ENCODE measurements at places on chromosomes 5 and 9.

GRCh38 chr9:76897804-76898525, 7.9 kb downstream of the PRUNE2 start:
- DNase-seq = no peak

DNA sequence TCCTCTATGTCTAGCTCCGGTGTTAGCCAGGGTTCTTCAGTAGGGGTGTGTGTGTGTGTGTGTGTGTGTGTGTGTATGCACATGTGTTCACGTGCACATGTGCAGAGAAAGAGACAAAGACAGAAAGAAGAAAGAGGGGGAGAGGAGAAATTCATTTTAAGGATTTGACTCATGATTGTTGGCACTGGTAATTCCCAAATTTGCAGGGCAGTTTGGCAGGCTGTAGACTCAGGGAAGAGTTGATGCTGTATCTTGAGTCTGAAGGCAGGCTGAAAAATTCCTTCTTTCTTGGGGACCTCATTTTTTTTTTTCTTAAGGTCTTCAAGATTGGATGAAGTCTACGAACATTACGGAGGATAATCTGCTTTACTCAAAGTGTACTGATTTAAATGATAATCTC, 335.7 kb downstream of the NSG2 start:
- DNase-seq = no peak

DNA sequence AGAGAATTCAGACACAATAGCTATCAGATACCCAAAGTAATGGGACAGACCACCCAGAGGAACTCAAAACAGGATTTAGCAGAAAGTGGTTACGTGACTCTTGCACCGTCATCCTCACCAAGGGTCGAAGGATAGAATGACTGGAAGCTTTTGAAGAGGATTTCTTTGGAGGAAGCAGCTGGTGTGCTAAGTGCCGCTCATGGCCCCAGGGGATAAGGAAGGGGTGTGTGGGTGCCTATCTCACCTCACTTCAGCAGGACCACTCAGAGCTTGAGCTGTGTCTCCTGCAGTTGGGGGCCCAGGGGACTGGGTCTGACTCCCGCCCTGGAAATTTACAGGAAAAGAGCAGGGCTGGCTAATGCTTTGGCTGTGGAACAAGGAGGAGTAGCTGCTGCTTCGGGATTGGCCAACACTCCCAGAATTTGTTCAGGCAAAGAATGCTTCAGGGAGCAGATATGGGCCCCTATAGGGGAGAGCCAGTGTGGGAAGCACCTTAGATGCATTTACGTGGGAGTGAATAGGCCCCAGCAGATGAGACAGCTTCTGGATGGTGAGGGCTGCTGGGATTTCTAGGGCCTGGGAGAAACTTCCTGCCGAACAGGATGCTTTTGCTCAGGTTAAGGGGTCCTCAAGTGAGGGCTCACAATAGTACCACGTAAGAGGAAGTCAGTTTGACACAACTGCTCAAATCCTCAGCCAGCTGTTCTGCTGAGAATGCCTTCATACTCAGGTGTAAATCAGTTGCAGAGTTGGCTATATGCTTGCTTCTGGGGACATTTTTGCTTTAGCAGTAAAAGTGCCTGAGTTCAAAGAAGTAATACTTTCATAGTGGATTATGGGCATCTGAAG, 29.1 kb upstream of the TOMM5 start:
- no peak for DNase-seq

DNA sequence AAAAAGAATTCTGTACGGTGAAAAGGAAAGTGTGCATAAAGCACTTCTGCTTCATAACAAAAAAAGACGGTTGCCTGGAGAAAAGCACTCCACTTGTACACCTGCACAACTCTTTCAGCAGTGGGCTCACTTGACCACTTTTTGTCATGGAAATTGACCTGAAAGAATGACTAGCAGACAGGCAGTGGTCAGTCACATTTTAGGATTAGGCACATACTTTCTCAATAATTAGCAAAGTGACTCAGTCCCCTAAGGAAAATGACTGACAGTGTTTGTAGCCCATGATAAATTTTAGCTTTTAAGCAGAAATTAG, 169.3 kb downstream of the FANCC start:
- no peak for DNase-seq

GRCh38 chr9:108934323-108934893, at the start of gene ABITRAM:
TSS of gene ABITRAM (plus strand) at chr9:108934400. CDS start at chr9:108934487, 87 bp downstream.
- peak; percentile 50 for DNase-seq

- no peak for DNase-seq
Measured at GRCh38 chr5:1555011-1555807, 31.4 kb upstream of the LPCAT1 start.

- DNase-seq = no peak
Measured at GRCh38 chr9:2229109-2229721, 214.1 kb downstream of the SMARCA2 start.

- DNase-seq = no peak
Measured at GRCh38 chr5:103755974-103756373, 193.4 kb upstream of the NUDT12 start.

DNA sequence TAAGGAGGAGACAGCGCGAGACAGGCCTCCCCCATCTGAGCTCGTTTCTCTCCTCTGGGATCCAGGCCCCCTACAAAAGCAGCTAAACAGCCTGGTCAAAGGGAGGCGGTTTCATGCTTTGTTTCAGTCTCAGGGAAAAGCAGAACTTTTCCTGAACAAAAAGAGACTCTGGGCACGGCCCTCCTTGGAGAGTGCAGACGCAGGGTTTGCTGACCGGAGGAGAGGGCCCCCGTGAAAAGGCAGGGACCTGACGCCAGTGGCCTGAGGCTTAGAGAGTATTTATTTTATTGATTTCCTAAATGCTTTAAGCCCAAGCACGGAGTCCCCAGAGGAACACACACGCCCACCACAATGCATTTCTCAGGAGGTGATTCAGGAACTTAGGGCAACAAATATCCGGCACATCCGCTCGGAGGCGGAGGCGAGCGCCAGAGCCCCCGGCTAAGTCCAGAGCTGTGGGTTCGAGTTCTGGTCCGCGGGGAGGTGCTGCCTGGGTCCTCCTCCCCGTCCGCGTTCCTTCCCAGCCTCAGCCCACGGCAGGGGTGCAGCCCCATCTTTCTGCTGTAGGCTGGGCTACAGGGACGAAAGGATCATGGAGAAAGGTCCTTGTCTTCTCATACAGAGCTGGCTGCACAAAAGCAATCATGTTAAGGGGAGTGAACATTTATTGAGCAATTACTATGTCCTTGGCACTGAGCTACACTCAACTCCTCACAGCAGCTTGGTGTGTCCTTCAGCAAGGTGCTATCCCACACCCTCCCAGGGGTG, 40.0 kb downstream of the PTGES start:
- DNase-seq = no peak

GRCh38 chr9:128001779-128002298, 21.1 kb upstream of the EEIG1 start:
- peak; percentile 60 for DNase-seq

- DNase-seq = no peak
Measured at GRCh38 chr9:97850746-97851445, 2.1 kb upstream of the FOXE1 start.

GRCh38 chr5:178383919-178384815, 151.6 kb upstream of the PHYKPL start:
- DNase-seq = no peak

DNA sequence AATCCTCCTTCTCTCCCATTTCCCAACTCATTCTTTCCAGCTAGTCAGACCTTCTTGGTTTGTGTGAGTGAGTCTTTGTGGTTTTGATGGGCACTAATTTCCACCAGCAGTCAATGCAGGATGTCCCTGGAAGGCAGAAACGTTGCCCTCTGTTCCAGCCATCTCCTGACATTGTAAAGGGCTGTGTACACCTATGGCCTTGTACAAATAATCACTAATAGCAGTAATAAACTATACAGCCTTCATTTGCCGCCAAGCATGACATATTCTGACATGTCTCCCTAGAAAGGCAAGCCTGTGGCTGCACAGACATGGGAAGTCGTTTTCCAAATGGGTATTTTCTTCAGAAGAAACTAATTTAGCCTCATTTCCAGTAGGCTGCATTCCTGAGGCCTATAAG, 18.4 kb upstream of the DENND1A start:
- no peak for DNase-seq

GRCh38 chr5:158643840-158644239, 455.9 kb downstream of the EBF1 start:
- no peak for DNase-seq

DNA sequence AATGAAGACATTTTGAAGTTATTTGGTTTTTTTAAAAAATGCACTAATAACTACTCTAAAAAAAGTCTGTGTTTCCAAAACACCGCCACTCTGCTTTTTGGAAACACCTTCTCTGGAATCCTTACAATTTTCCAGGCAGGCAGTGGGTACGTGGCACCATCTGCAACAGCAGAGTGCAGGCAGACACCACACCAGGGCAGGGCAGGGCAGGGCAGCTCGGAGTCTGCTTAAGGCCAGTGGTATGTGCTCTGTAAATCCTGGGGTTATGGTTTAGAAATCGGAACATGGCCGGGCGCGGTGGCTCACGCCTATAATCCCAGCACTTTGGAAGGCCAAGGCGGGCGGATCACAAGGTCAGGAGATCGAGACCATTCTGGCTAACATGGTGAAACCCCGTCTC, 97.6 kb downstream of the TLE1 start:
- no peak for DNase-seq

DNA sequence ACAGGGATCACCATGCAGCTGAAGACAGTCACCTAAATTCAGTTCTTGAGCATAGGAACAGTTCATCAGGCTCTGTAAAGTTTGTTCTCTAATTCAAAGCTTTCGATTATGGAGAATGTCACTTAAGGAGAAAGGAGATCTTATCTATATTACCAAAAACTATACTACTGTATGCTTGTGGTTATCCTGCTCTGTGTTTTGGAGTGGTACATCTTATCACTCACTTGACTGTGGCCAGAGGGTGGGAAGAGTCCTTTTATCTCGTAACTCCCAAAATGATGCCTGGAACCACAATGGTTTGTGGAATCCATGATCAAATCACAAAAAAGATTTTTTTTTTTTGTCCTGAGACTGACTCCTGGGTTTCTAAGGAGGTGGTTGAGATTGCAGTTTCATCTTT, 230.7 kb downstream of the COMMD10 start:
- DNase-seq = no peak

DNA sequence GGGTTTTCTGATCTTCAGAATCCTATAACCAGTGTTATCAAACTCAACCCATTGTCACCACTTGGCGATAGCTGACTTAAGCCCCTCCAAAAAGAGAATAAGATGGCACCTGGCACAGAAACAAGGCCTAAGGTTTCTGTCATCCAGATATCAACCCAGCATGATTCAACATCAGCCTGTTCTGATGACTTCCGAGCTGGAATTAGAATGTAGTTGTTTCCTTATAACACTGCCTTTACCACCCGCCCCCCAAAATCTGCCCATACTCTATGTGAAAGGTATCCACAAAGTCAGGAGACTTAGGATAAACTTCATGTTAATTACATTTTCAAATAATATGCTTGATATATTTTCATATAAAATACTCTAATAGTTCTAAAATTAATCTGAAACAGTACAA, 5.2 kb downstream of the KLF9 start:
- no peak for DNase-seq

- DNase-seq = no peak
Measured at GRCh38 chr5:35971878-35972210, 19.3 kb downstream of the UGT3A1 start.

GRCh38 chr5:105978011-105978410, 1692.7 kb downstream of the EFNA5 start:
- no peak for DNase-seq

DNA sequence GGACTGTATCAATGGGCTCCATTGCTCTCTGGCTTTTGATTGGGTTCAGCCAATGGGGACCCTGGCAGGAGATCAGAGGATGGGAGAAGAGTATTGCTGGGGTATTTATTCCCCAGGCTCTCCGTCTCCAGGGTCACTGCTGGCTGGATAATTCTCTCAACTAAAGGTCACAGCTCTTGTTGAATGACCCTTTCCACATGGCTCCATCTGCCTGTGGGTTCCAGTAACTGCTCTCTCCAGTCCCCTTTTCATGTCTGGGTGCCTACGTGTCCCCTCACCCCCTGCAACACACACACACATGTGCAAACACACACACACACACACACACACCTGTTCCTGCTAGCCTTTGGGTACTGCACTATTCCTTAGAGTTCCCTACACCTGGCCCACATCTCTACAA, 53.9 kb upstream of the RIC1 start:
- DNase-seq = no peak

DNA sequence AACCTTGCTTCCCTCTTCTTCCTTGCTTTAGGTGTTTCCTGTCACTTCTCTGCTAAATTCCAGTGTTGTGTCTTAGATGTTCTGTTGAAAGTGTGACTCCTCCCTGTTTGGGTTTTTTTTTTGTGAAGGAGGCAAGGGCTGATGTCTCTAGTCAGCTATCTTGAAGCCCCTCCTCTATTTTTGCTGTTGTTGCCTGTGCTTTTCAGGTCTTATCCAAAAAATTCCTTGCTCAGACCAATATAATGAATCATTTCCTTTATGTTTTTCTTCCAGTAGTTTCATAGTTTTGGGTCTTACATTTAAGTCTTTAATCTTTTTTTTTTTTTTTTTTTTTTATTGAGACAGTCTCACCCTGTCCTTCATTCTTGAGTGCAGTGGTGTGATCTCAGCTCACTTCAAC, 22.3 kb downstream of the RIC1 start:
- DNase-seq = no peak

DNA sequence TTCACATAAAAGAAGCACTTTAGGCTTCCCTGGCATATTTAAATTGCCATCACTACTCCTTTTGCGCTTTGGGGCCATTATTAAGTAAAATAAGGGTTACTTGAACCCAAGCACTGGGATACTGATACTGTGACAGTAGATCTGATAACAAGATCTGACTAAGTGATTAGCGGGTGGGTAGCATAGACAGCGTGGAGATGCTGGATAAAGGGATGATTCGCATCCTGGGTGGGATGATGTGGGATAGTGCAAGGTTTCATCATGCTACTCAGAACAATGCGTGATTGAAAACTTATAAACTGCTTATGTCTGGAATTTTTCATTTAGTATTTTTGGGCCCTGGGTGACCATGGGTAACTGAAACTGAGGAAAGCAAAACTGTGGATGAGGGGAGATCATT, 75.1 kb downstream of the PTTG1 start:
- DNase-seq = no peak

- no peak for DNase-seq
Measured at GRCh38 chr9:132412089-132412488, 2.1 kb downstream of the CFAP77 start.

DNA sequence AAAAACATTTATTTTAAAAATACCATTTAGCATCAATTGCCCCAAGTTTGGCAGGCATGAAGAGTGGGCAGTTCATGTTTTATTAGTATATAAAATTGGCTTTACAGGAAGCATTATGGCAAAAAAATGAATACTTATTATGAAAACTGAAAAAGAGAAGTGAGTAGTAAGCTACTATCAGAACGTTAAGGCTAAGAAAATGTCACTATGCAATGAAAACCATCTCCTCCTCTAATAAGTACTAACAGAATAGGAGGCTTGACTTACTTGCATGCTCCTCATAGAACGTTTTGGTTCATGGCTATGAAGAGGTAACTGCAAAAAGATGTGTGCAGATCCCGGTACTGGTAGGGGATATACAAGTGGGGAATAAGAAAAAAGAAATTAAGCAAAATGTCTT, 23.6 kb downstream of the TICAM2 start:
- DNase-seq = no peak

DNA sequence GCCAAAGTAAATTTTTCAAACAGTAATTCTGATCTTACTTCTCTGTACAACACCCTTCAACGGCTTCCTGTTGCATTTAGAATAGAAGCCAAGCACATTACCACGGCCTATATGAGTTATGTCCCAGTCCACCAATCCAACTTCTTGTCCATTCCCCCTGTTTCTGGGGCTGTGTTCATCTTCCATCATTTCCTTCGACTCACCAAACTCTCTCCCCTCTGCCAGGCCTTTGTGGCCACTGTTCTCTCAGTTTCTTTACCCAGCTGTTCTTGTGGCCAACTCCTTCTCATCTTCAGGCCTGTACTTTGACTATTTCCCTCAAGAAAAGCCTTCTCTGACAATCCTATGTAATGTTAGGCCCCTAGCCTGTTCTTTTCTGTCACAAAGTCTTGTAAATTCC, 259.4 kb upstream of the EFNA5 start:
- DNase-seq = no peak

Data from fibroblast of skin of left biceps (primary cell).